Adrenal gland (tissue), 19 donors: ENCODE measurements at places on chromosomes 5 and 9.

DNA sequence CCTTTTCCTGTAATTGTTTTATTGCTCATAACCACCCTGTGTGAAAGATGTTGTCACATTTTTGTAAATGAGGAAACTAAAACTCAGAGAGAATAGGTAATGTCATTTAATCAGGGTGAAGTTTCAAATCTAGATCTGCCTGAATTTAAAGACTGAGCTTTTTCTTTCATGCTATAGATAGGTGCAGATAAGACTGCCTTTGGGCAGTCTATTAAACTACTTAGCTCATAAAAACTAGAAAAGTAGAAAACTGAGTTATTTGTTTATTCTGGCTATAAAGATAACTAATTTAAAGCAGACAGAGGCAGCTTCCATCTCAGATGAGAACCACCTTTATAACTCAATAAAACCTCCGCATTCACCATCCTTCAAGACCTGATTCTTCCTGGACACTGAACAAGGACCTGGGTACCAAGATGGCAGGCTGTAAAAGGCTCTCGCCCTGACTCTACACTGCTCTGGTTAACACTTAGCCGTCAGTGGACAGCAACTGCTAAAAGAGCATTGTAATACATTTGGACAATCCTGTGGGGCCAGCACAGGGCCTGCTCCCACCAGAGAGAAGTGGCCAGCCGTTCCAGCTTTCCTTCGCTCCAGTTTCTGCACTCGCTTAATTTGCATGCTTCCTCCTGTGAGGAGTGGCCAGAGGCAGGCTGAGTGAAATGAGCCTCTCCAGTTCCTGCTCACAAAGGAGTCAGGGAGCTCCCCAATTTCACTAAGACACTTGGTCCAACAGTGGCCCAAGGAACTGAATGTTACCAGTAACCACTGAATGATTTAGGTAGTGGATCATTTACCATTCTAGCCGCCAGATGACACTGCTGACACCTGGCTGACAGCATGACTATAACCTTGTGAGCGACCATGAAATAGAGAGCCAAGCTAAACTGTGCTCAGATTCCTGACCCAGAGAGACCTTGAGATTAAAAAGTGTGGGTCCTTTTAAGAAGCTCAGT, 566.4 kb downstream of the EFNA5 start:
- DNase-seq: no peak

- DNase-seq: no peak
Measured at GRCh38 chr9:8552732-8553131, 753.2 kb upstream of the DMAC1 start.

- DNase-seq: no peak
Measured at GRCh38 chr9:34124926-34125325, 1.6 kb downstream of the DCAF12 start.

DNA sequence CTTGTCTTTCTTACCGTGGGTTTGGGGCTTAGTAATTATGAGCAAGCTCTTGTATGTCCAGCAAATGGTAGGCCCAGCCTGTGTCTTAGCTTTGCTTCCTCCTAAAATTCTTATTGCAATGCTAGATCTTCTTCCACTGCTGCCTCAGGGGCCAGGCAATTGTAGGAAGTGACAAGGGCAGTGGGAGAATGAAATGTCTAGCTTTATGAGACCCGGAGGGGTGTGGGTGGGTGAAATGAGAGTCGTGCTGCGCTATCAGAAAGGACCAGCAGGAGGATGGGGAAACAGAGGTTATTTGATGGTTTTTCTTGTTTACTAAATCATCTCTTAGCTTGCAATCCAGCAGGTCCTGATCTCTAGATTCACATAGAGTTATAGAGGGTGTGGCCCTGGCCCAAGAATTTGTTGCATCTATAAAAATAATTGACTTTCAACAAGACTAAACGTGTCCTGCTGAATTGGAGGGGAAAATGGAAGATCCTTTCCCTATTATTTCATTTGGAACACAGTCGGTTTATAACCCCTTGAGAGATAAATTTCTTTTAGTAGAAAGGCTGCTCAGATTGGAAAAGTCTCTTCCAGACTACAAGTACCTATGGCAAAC, 43.7 kb downstream of the ZNF366 start:
- no peak for DNase-seq

DNA sequence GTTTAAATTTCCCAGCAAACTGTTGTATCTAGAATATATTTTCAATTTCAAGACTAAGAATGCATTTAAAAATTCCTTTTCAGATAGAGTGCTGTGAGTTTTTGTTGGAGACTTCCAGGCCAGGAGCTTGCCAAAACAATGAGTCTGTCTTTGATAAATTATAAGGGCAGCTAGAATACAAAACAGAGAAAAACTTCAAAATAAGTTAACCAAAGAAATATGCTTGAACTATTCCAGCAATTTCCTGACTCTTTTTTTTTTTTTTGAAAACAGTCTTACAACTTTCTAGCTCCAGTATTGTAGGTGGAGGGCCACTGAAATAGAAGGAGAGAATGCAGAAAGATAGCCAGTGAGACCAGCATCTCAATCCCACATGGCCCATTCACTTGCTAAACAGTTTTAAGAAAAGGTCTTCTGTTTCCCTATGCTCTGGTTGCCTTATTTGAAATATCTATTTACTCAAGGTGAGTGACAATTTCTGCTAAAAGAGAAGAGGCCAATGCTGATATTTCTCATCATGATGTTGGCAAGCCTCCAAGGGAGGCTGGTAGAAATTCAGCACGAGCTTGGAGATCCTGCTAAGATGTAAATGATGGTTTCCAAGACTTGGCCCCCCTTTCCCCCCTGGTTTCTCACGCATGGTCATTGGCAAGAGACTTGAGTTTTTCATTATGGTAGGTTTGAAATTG, 103.2 kb downstream of the USP20 start:
- no peak for DNase-seq

DNA sequence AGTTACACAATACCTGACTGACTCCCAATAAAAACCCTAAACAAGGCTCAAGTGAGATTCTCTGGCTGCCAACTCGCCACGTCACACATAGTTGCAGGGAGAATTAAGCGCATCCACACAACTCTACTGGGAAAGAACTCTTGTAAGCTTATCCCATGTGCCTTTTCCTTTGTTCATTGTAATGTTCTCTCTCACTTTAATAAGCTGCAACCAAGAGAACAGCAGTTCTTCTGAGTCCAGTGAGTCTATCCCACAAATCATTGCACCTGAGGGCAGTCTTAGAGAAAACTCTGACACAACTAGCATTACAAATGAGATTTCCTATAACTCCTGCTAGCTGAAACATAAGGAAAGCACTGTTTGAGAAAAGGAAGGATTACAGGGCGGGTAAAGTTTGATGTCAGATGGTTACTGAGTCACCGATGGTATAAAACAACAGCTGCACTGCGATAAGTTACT, 27.4 kb downstream of the CENPK start:
- DNase-seq: no peak

- DNase-seq: no peak
Measured at GRCh38 chr5:3993856-3994473, 398.3 kb downstream of the IRX1 start.

GRCh38 chr9:124693403-124693802, 77.7 kb downstream of the NR6A1 start:
- no peak for DNase-seq

DNA sequence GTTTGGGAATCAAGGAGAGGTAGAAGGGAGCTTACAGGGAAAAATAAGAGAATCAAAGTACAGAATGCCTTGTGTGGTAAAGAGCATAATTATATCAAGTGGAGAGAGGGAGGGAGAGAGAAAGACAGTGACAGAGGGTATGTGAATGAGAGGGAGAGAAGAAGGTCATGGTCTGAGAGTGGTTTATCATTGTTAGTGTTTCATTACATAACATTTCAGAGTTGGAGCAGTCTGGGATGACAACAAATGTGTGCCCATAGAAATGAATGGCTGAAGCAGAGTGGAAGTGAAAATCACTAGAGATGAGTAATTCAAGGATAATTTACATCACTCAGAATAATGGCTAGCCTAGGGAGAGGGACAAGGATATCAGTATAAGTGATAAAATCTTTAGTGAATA, 799.2 kb downstream of the TLE1 start:
- DNase-seq: no peak

DNA sequence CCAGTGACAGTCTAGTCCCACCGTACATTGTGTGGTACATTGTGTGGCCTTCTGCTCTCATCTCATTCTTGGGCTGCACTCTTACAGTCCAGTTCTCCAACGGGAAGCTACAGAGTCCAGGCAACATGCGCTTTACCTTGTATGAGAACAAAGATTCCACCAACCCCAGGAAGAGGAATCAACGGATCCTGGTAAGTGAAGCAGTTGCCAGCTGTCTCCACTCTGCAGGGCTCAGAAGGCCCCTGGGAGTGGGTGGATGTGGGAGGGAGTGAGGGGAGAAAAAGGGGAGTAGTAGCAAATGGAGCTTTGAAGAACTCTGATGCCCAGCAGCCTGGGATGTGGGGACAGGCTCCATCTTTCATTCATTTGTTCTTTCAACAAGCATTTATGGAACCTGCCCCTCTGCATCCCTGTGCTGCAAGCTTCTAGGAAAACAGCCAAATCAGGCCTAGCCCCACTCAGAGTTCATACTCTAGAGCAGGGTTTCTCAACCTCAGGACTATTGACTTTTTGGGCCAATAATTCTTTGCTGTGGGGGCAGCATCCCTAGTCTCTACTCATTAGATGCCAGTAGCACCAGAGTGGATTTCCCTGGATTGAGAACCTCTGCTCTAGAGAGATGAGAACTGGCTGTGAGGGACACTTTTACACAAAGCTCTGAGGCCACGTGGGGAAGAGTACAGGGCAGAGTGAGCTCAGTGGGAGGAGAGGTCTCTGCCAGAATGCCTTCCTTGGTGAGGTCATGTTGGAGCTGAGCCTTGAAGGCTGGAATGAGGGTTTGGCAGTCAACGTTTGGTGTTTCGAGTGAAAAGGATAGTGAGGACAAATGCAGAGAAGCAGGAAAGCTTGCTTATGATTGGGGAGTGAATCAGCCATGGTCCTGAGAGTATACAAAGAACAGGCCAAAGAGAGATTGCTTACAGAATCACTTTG, 1.1 kb downstream of the POLR1E start:
- DNase-seq: peak; percentile 81

DNA sequence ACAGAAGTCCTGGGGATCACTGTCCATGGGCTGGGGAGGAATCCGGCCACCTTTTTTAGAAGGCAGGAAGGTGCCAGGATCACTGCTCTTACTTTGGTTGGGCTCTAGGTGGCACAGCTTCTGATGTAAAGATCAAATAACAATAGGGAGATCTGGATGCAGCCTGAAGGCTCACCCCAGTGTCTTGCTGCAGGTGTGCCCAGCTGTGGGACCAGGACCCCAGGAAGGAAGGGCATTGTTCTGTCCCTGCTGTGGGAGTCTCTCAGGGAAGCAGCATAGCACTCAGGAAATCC, 69.6 kb downstream of the DAB2IP start:
- no peak for DNase-seq

DNA sequence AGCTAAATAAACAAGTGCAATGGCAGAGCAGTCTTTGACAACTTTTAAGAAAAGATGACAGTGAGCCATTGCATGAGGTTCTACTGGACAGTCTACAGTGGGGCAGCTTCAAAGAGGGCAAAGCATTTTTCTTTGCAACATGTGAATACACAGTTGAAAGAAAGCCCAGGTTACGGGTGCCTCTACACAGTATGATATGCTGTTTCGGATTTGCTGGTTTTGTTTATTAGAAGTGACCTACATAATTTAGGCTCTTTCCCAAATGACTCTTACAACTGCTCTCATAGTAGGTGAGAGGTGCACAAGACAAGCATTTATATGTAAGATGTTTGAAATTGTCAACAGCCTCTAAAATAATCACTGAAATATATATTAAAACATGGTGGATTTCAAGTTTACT, 62.4 kb downstream of the MEF2C start:
- no peak for DNase-seq

DNA sequence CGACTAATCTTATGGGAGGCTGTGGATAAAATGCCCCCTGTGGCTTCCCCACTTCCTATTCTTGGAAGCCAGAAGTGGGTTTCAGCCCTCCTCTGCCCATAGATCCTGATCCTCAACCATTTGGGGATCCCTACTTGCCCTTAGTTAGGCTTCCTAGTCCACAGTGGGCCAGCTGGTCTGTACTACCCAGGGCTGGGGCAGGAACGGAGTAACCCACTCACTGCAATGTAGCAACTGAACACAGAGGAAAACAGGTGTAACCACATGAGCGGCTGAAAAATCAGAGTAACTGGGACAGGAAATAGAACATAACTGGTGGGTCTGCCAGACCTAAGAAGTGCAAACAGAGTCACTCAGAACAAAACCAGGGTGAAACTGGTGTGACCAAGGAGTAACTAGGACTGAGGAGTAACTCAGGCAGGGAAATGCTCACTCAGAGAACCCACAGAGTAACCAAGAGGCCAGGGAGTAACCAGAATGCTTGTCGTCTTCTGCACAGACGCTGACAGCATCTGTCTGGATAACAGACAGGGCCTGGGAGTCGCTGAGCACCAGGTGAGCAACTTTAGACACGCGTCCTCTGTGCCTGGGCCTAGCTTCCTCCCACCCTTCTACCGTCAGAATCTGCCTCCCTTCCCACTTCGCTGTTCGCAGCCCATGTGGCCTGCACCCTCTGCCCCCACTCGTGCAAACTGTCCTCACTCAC, 1.0 kb downstream of the AQP3 start:
- DNase-seq: no peak

- DNase-seq: peak; percentile 46
Measured at GRCh38 chr5:437281-437771, 5.7 kb upstream of the EXOC3 start.

- peak; percentile 95 for DNase-seq
Measured at GRCh38 chr5:157915638-157916037, 56.7 kb upstream of the CLINT1 start.

- DNase-seq: no peak
Measured at GRCh38 chr9:124580186-124580585, 73.0 kb upstream of the NR5A1 start.

DNA sequence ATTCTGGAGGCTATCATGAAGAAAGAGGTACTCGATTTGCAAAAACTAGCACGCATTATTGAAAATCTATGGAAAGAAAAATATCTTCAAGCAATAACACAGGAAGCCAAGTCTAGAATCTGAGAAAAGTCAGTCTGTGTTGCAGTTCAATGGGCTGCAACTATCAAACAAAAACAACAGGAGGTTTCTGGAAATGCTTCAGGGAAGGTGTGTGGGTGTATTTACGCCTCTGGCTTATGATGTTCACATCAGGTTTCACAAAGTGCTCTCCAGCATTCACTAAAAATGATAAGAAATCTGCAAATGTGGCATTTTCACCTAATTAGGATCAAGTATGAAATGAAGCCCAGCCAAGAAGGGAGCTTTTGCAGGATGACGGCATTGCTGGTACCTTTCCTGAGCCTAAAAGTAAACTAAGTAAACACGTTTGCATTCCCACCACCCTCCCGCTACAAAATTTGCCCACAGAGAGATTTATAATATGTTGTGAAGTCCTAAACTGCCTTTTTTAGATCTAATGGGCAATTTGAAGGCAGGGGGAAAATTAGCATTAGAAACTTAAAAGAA, 146.4 kb downstream of the GABRB2 start:
- DNase-seq: no peak

- DNase-seq: no peak
Measured at GRCh38 chr5:121031491-121031890, 567.4 kb downstream of the PRR16 start.

DNA sequence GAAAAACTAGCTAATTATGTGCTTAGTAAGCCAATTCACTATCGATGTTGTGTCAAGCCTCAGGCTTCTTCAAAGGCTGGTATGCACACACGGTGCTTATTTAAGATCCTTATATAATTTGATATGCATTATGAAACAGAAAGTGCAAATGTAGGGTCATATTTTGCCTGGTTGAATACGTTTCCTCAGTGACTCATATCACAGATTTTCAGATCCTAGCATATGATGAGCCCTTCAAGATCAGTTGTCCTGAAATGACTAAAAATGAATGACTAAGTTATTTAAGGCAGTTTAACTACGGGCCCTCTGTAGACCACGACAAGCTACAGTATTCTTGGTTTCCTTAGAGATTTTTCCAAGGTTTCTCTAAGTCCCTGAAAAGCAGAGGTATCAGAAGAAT, 778.3 kb downstream of the PRELID2 start:
- DNase-seq: no peak
